Effector CD4-positive, alpha-beta T cell (primary cell): ENCODE measurements at places on chromosomes 7 and 10.

DNA sequence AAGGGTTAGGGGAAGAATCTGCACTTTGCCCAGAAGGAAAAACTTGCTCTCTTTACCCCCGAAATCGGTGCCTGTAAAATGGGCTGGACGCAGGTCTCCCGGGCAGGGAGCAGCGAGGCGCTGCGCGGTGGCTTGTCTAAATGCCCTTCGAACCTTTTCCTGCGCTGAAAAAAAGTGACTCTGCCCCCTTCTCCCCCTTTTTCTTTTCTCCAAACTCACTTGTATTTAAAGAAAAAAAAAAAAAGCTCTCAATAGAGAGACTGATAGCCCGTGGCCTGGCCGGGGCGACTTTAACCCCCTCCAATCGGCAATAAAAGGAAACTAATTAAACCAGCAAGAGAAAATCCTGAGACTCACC, 286 bp downstream of the SP8 start:
- DNase-seq = no peak

- DNase-seq = no peak
These were observed 48.1 kb upstream of the TES start for GRCh38 chr7:116162254-116162653.

GRCh38 chr10:119872610-119872859, at the start of gene MCMBP:
TSS of gene MCMBP (minus strand) at chr10:119872843. CDS start at chr10:119872584, 259 bp downstream.
- no peak for DNase-seq

GRCh38 chr10:97752956-97753355, 16.0 kb downstream of the ZFYVE27 start:
- no peak for DNase-seq

- DNase-seq = no peak
These were observed 100.2 kb upstream of the SORCS1 start for GRCh38 chr10:107264742-107265141.

- no peak for DNase-seq
These were observed 30.3 kb downstream of the CCNJ start for GRCh38 chr10:96073722-96074121.

- DNase-seq = no peak
These were observed 744.7 kb downstream of the XPNPEP1 start for GRCh38 chr10:109178591-109178990.

DNA sequence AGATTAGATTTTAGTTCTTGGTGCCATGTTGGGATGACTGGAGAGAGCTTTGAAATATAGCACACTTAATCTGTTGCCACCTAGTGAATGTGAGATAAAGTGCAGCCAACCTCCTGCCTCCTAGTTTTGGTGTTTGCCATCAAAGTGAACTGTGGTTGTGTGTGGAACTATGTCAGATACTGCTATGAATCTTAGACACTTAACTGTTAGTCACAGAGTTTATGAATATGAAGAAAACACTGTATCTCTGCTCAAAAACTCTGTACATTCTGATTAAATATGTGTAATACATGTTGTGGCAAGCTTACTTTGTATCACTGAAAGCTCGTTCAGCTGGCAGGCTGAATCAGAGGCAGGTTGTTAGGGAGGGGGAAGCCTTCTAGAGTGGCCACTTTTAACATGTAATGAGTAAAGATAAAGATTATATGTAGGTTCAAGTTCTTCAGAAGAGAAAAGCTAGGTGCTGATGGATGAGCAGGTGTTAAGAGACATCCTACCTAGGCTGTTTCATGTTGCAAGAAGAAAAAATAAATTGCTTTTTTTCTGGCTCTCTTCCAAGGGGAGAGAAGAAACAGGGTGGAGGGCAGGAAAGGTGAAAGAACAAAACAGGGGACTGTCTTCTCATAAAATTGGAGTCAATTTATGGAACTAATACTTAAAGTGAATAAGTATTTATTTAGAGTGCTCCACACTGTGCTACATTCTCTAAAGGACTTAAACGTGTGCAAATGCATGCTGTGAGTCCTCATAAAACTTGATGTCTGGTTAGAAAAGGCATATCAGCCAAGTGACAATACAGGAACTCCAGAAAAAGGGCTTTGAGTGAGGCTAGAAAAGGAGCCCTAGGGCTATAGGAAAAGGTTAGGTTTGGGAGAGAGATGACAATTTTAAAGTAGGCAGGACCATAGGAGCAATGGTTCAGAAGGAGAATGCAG, 14.1 kb upstream of the LAMB1 start:
- no peak for DNase-seq

- no peak for DNase-seq
These were observed 186.8 kb downstream of the CELF2 start for GRCh38 chr10:11204351-11204942.

DNA sequence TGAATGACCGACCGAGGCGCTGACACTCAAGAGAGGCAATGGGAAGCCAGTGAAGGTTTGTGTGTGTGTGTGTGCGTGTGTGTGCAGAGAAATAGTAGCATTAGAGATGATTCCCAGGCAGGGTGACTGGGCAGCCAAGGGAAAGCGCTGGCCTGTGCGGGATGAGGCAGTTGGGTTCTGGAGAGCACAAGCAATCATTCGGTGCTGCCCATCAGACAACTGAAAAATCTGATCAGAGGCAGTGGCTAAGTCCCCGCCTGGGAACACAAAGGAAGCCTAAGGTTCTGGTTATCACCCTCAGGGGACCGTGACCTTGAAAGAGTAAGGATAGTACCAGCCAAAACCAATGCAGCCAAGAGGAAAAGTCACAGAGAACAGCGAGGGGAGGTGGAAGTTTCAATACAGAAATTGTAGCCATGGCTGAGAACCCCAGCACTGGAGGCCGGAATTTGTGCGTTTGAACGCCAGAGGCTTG, 868 bp upstream of the PDCD4 start:
- no peak for DNase-seq

DNA sequence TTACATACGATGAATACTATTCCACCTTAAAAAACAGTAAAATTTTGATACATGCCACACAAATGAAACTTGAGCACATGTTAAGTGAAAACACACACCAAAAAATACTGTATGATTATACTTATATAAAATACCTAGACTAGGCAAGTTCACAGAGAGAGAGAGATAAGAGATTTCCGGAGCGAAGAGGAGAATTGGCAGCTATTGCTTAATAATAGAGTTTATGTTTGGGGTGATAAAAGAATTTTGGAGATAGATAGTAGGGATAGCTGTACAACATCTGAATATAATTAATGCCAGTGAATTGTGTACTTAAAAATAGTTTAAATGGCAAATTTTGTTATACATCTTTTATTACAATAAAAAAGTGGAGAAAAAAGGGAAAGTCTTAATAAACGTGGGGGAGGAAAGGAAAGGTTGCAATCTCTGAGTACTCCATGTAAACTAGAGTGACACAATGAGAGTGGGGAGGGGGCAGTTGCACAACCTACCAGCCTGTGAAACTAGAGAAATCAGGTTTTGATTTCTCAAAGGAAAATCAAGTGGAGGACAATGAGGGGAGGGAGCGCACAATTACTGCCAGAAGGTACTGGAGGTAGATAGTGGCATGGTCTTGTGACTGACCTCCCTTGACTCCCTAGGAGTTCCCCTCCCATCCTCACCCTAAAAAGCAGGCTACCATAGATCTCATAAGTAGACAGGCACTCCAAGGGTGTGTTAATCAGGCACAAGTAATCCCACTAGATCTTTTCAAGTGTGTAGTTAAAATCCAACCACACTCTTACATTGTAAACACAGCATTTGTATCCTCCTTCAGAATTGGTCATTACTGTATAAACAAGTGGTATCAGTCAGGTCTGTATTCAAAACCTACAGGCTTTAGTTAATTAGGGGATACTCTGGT, 31.6 kb upstream of the ANK3 start:
- DNase-seq = no peak

- DNase-seq = no peak
These were observed 464.2 kb downstream of the PLXNA4 start for GRCh38 chr7:132112106-132112505.

DNA sequence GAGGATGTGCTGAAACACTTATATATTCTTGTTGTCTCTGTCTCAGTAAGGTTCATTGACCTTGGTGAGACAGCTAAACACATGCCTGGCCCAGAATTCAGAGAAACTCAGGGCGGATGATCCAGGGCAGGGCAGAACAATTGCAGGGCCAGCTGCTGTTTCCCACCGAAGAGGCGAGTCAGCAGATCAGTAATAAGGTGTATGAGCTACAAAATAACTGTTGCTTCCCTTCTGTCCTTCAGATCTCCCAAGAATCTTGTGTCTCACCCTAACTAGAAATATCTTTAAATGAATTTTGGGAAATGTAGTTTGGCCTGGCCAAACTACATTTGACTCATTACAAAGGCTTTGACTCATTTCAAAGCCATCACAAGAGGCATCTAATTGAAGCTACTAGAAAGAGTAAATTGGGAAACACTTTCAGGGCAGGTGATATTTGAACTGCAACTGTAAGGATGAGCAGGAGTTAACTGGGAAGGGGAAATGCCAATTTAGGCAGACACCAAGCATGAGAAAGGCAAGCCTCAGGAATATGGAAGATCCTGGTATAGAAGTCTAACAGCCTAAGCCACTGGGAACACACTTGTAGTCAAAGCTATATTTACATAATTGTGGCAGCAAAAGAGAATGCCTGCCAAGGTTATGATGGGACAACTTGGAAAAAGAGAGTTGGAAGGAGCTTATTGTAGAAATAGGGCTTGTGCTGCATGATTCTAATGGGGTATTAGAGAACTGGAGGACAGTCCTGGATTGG, 24.5 kb upstream of the CELF2 start:
- no peak for DNase-seq

DNA sequence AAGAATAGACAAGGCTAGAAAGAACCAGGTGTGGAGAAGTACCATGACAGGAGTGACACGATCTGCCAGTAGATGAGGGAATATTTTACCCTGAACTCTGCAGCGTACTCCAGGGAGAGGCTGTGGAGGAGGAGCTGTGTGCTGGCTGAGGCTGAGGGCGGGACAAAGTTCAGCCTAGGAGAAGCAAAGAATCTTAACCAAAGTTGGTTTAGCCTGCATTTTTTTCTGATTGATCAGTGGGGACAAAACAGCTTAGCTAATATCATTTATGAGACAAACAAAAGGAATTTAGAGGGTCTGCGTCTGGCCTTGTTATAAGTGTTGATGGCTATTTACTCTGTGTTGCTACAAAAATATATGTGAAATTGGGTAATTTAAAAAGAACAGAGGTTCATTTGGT, 5.2 kb upstream of the NPSR1 start:
- no peak for DNase-seq

DNA sequence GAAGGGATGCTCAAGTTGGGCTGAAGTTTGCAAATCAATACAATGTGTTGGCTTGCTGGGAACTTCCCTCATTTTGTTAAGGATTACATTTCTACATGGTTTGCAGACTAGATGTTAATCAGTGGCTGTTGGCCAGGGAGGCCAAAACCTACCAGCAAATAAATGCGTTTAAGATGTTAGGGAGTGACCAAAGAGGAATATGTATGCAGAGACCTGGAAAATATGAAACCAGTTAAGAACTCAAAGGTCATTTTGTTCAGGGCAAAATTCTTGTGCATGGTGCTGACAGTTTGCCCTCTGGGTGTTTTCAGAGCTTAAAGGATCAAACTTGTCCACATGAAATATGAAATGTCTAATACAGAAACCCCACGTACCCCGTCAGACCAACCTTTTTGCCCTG, 30.3 kb downstream of the GATA3 start:
- DNase-seq = no peak

DNA sequence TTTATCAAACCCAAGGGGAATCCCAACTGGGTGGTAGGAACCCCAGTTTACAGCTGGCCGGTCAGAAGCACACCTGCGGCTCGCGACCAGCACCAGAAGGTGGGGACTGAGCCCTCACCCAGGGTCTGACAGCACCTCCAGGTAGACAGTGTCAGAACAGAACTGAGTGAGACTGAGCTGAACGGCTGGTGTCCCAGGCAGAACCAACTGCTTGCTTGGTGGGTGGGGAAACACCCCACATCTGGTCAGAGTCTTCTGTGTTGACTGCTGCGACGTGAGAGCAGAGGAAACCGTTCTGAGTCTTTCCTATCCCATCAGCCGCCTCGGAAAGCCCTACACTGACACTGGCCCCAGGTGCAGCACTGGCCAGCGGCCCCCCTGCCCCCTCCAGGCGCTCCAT, 160.7 kb downstream of the MAD1L1 start:
- DNase-seq = no peak

DNA sequence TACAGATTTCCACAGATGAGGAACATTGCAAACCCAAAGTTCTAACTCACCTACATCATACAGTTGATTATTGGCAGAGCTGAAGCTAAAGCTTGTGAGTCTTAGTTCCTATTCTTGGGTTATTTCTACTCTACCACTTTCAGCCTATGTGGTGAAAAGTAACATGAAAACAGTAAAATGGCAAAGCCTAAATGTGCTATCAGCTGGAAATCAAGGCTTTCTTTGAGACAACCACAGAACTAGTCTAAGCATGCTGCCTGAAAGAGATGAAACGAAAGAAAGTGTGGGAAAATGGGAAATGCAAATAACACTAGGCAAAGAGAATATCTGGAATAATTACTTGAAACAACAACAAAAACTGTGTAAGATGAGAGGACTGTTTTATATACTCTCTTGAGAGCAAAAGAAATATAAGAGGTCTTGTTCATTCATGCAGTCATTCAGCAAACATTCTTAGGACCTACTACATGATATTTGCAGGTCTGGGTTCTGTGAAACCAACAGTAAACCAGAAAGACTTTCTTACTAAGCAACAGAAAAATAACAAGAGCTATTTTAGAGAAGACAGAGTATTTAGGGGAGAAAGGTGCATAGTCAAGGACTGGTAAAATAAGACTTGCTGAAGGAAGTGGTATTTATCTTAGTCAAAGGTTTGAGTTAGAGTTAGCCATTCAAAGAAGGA, 437.1 kb downstream of the HTR7 start:
- DNase-seq = no peak

DNA sequence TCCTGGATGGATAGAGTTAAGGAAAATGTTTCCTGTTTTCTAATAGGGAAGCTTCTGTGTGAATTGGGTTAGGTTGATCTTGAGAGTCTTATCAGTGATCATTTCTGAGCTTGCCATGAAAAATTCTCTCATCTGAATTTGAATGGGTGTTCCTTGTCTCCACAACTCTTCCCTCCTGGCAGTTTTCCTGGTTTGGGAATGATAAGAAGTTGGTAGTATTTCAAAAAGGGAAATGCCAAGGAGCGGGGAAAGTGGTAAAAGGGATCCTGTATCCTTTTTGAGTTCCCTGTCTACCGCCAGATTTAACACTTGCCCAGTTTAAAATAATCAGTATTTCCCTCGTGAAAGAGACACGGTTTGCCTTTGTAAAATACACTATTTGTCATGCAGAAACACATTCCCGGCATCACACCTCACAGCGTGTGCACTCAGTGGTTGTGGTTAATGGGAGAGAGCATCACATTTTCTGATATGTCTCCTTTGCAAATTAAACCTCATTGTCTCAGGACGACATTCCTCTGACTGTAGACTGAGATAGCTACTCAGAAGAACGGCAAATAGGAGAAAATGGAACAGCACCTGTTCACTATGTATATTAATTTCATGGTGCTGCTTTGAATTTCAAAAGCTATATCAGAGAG, 113.2 kb upstream of the IFRD1 start:
- no peak for DNase-seq

GRCh38 chr10:126102636-126103035, 206.3 kb downstream of the FANK1 start:
- DNase-seq = no peak

GRCh38 chr10:19606968-19607367, 209.3 kb upstream of the PLXDC2 start:
- no peak for DNase-seq
